Effector CD8-positive, alpha-beta T cell (primary cell): ENCODE measurements at places on chromosomes 7 and 10.

GRCh38 chr10:94101894-94102293, 108.2 kb downstream of the PLCE1 start:
- DNase-seq, result no peak

DNA sequence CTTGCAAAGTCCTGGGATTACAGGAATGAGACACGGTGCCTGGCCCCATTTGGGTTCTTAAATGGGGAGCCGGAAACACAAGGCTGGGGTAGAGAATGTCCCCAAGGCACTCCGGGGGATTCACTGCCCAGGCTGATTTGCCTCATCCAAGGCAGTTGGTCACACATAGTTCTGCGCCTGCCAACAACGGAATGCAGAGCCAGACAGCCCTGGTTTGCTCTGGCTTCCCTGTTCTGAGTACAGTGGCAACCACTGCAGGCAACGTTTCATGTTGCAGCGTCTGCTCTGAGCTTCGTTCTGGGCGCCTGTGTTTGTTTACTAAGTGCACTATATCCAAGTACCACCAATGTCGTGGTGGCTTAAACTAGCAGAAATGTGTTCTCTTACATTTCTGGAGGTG, 61.7 kb upstream of the C1QL3 start:
- no peak for DNase-seq

GRCh38 chr10:112308125-112308502, 24.9 kb downstream of the TECTB start:
- DNase-seq, result no peak

GRCh38 chr10:76736392-76736791, 901.2 kb downstream of the KCNMA1 start:
- DNase-seq, result no peak

GRCh38 chr7:26376175-26376917, 84.7 kb downstream of the SNX10 start:
- no peak for DNase-seq
